Vein endothelial cell (primary cell): ENCODE measurements at places on chromosomes 7 and 10. TPM values are rescaled to one million over a fixed set of nuclear protein-coding genes. Genes with fewer than 3 reads are reported as not detected.

The SFRP5 gene
- not detected in 2 replicates for total RNA-seq

The CALCR gene
- total RNA-seq, result not detected in 2 replicates

The CHN2 gene
- total RNA-seq, result 1.6 and 2.5 TPM in 2 replicates

The GJC3 gene
- total RNA-seq, result 0.19 TPM in 1 of 2 replicates, not detected in the other
